ENCODE measurements at places on chromosomes 2 and 18. TPM values are rescaled to one million over a fixed set of nuclear protein-coding genes. Genes with fewer than 3 reads are reported as not detected.

Gene ZNF385B
- 18.1 TPM for total RNA-seq

DNA sequence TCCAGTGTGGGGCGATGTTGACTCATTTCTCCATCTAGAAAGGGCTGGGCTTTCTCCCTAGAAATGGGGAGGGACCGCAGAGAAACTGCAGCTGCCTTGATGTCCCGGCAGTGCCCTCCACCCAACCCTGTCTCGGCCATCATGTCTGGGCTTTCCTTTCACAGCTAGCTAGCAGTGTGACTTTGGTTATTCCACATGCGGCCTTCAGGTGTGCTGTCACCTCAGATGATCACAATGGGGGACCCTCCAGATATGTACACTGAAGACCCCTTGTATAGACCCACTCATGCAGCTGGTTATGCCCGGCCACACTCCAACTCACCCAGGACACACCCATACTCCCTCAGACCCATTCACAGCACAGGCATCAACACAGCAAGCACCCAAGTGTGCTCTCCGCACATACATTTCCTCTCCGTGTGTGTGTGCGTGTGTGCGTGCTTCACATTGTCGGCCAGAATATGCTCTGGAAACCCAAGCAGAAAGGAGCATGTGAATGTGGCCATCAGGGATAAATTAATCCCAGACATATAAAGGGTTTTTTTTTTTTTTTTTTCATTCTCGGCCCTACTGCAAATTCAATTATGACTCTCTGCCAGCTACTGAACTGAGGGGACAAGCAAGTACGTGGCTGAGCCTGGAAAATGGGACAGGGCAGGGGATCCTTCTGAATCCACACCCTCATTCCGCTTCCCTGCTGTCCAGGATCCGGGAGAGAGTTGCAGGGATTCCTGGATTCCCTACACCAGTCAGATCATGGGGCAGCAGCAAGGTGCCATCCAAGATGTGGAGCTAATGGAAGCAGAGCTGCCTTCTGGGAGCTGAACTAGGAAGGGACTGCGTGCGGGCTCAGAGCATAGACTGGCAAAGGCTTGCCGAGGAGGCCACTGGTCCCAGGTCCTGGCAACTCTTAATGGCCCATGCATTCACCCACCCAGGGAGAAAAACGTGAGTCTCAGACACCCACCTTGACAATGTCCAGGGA lies 240.2 kb downstream of the DYSF start:
- H3K27ac ChIP-seq: no peak overlapping the region
- DNase-seq: no peak
- H3K4me1 ChIP-seq: peaks cover 3% of the 10 kb centered on the region
- no peaks in the 10 kb centered on the region for H3K27me3 ChIP-seq
- no peak overlapping the region for H3K4me3 ChIP-seq

Gene GALR1
- total RNA-seq: 0.04 TPM

DNA sequence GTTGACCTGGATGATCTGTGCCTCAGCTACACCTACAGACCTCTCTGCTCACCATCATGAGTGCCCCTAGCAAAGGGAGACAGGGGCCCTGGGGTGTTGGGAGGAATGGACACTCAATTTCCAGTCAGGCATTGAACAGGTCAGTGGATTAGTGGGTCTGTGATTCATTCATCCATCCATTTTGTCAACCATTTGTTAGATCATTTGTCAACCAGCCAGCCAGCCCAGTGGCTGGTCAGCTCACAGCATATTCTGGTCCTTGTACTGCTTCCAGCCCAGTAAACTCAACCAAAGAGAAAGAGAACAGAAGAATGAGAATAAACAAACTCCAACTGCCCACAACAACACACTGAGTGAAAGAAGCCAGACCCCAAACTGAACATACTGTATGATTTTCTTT lies 4.6 kb upstream of the KLF11 start:
- DNase-seq: no peak
- H3K27me3 ChIP-seq: no peaks in the 10 kb centered on the region
- no peaks in the 10 kb centered on the region for H3K36me3 ChIP-seq
- H3K4me3 ChIP-seq: no peak overlapping the region
- no peak overlapping the region for H3K27ac ChIP-seq

GRCh38 chr2:179936141-179936540 lies 71.0 kb downstream of the CWC22 start:
- no peaks in the 10 kb centered on the region for H3K4me1 ChIP-seq
- no peaks in the 10 kb centered on the region for H3K36me3 ChIP-seq
- no peak for DNase-seq
- no peak overlapping the region for H3K27ac ChIP-seq

DNA sequence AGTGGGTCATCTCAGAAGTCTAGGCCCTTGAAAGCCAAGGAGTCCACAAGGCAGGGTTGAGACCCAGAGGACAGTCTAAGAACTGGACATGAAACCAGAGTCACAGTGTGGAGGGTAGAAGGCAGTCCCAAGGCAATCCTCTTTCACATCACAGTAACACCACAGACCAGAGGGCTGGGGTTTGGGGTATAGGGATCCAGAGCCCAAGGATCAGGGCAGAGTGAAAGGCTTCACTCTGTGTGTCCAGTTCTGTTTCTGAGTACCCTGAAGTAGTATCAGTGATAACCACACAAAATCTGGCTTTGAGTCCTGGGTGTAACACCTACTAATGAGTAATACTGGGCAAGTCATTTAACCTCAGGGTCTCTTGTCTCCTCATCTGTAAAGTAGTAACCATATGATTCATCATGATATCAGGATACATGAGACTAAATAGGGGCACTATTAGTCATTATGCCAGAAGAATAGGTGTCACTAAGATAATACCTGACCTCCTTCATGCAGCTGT lies 91.0 kb downstream of the ICA1L start:
- H3K4me1 ChIP-seq: no peaks in the 10 kb centered on the region
- no peak overlapping the region for H3K27ac ChIP-seq
- no peaks in the 10 kb centered on the region for H3K27me3 ChIP-seq
- DNase-seq: no peak

DNA sequence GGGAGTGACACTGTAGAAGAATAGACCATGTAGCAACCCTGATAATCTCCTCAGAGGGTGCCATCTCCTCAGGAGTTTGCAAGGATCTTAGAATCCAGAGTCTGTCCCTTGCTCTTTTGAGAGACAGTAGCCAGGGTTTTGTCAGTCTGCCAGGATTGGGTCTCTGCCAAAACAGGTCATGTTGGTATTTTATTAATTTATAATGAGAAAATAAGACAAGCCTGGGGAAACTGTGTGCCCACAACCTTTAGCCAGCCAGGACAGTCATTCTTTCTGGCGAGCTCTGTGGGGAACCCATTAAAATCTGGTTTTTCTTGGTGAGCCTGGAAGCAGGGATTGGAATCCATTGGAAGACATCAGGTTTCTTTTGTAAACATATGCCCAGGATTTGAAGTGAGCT lies 78.6 kb downstream of the PTPRM start:
- no peak overlapping the region for H3K4me3 ChIP-seq
- no peaks in the 10 kb centered on the region for H3K36me3 ChIP-seq
- H3K4me1 ChIP-seq: peaks cover 2% of the 10 kb centered on the region
- no peak overlapping the region for H3K27ac ChIP-seq
- DNase-seq: no peak

GRCh38 chr18:48534364-48534763 lies 4.5 kb upstream of the CTIF start:
- no peak overlapping the region for H3K27ac ChIP-seq
- H3K4me3 ChIP-seq: no peak overlapping the region
- H3K27me3 ChIP-seq: no peaks in the 10 kb centered on the region
- peaks cover 7% of the 10 kb centered on the region for H3K4me1 ChIP-seq
- no peaks in the 10 kb centered on the region for H3K36me3 ChIP-seq

- no peak for DNase-seq
- H3K27me3 ChIP-seq: no peaks in the 10 kb centered on the region
- H3K4me3 ChIP-seq: no peak overlapping the region
- no peaks in the 10 kb centered on the region for H3K36me3 ChIP-seq
- no peak overlapping the region for H3K27ac ChIP-seq
Observed at GRCh38 chr18:22538426-22538825, 120.7 kb upstream of the CTAGE1 start.

DNA sequence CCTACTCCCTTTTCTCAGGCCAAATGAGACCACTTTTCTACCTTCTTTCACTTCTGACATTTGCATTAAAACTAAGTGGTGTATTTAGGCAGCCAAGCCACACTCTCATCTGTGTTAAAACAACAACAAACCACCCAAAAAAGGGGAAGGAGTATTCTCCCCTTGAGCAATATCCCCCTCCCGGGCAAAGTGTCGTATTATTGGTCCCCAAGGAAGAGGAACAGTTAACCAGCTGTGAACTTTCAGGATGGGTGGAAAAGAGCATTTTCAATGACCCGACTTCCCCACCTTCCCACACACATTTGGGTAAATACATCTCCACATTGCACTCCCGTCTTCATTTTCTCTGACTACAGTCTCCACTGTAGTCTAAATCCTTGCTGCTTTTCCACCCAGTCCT lies 44.3 kb downstream of the FEZ2 start:
- H3K27me3 ChIP-seq: no peaks in the 10 kb centered on the region
- peaks cover 72% of the 10 kb centered on the region for H3K36me3 ChIP-seq
- no peak overlapping the region for H3K4me3 ChIP-seq
- H3K27ac ChIP-seq: no peak overlapping the region
- no peaks in the 10 kb centered on the region for H3K4me1 ChIP-seq
- no peak for DNase-seq

- H3K4me3 ChIP-seq: no peak overlapping the region
- no peaks in the 10 kb centered on the region for H3K36me3 ChIP-seq
- H3K27ac ChIP-seq: no peak overlapping the region
- peaks cover 35% of the 10 kb centered on the region for H3K27me3 ChIP-seq
- DNase-seq: no peak
- H3K4me1 ChIP-seq: peaks cover 6% of the 10 kb centered on the region
Observed at GRCh38 chr2:66523377-66523969, 88.5 kb downstream of the MEIS1 start.

DNA sequence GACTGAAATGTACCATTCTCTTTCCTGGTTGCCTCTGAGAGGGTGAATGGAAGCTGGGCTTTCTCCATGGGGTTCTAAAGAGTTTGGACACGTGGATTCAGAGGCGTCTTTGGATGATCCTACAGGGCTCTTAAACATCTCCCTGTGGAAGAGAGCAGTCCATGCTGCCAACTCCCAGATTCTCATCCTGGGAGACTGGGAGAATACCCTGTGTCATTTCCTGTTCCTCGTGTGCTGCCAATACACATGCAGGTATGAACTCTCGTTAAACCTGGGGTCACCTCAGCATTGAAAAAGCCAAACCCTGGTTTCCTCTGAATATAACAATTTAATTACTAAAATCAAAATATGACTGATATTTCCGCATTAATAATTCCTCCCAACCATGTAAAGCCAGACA lies 73.3 kb upstream of the NT5C1B start:
- no peak for DNase-seq
- H3K4me3 ChIP-seq: no peak overlapping the region
- no peaks in the 10 kb centered on the region for H3K36me3 ChIP-seq
- H3K27me3 ChIP-seq: no peaks in the 10 kb centered on the region

Gene ACADL
- 0.96 TPM for total RNA-seq

- H3K36me3 ChIP-seq: no peaks in the 10 kb centered on the region
- no peaks in the 10 kb centered on the region for H3K27me3 ChIP-seq
- no peak overlapping the region for H3K27ac ChIP-seq
Observed at GRCh38 chr2:143083636-143084035, 45.6 kb upstream of the ARHGAP15 start.

Gene REEP1
- 1.7 TPM for total RNA-seq

Gene MC2R
- not detected for total RNA-seq

- H3K4me1 ChIP-seq: no peaks in the 10 kb centered on the region
- DNase-seq: no peak
- H3K36me3 ChIP-seq: peaks cover 85% of the 10 kb centered on the region
- no peaks in the 10 kb centered on the region for H3K27me3 ChIP-seq
- H3K4me3 ChIP-seq: no peak overlapping the region
- no peak overlapping the region for H3K27ac ChIP-seq
Observed at GRCh38 chr2:1681323-1682180, 62.8 kb downstream of the PXDN start.

DNA sequence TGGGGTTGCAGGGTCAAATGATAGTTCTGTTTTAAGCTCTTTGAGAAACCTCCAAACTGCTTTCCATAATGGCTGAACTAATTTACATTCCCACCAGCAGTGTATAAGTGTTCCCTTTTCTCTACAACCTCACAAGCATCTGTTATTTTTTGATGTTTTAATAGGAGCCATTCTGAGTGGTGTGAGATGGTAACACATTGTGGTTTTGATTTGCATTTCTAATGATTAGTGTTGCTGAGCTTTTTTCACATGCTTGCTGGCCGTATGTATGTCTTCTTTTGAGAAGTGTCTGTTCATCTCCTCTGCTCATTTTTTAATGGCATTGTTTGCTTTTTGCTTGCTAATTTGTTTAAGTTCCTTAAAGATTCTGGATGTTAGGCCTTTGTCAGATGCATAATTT lies 107.7 kb downstream of the PDE11A start:
- H3K27ac ChIP-seq: no peak overlapping the region
- no peaks in the 10 kb centered on the region for H3K36me3 ChIP-seq
- no peak for DNase-seq
- no peaks in the 10 kb centered on the region for H3K4me1 ChIP-seq

GRCh38 chr2:227472265-227473121 lies 537 bp downstream of the AGFG1 start:
- peak overlapping the region; percentile 95 for H3K4me3 ChIP-seq
- peaks cover 4% of the 10 kb centered on the region for H3K4me1 ChIP-seq
- DNase-seq: peak; percentile 82
- no peaks in the 10 kb centered on the region for H3K36me3 ChIP-seq

DNA sequence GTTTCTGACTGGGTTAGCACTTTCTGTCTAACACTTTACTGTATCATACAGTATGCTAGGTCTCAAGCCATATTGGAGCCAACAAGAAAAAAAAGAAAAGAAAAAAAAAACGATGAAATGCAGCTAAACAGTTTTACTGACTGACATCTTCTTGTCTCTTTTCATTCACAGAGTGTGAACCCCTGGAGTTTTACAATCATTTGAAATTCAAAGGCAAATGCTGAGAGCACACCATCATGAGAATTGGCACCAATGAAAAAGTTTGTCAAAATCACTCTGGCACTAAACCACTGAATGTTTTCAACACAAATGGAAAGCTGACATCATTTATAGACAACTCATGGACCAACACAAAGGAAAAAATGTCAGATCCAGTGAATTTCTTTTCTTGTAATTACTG lies 513.3 kb downstream of the LRRTM4 start:
- peak overlapping the region; percentile 33 for H3K27ac ChIP-seq
- no peak for DNase-seq
- H3K36me3 ChIP-seq: no peaks in the 10 kb centered on the region
- no peak overlapping the region for H3K4me3 ChIP-seq

DNA sequence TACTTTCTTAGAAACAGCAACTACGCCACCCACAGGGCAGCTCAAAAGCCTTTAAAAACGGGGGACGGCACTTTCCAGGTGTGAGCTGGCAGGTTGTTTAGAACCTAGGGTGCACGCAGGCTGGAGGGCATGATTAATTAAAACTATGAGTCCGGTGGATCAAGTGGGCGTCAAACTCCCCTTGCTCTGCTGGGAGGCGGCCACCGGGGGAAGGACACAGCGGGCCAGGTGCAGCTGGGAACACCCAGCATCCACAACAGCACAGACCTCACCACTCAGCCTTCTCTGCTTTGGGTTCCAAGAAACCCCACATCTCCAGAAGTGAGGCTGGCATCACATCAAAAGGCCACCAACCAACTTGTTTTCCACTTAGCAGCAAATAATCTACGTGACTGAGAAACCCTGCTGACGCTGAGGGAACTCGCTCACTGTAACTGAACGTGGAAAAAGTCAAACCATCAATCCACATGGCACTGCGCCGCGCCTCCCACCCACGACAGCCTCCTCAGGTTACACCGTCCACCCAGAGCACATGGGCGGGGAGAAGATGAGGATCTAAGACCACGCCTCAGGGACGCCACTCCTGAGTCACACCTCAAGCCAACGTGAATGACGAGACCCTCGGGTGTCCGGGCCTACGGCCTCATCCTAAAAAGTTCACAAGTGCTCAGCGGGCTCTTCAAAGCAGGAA lies 118.2 kb downstream of the ZNF516 start:
- DNase-seq: no peak
- no peak overlapping the region for H3K4me3 ChIP-seq
- no peaks in the 10 kb centered on the region for H3K27me3 ChIP-seq

Data from endodermal cell (in vitro differentiated cells).